ENCODE measurements at places on chromosomes 7 and 10. TPM values are rescaled to one million over a fixed set of nuclear protein-coding genes. Genes with fewer than 3 reads are reported as not detected.

The PRRT4 gene
- 0.73 TPM for polyA plus RNA-seq

The RPEL1 gene
- polyA plus RNA-seq = not detected

The UNC5B gene
- polyA plus RNA-seq = 12.2 TPM

The PLEKHS1 gene
- 0.05 TPM for polyA plus RNA-seq

The ZNF736 gene
- 3.5 TPM for polyA plus RNA-seq

The PCLO gene
- polyA plus RNA-seq = 1.5 TPM

The ACTL6B gene
- not detected for polyA plus RNA-seq

The TMEM140 gene
- polyA plus RNA-seq = 1.9 TPM

The FGL2 gene
- 3.4 TPM for polyA plus RNA-seq

The CH25H gene
- polyA plus RNA-seq = 9.0 TPM

The CAMK2B gene
- polyA plus RNA-seq = 0.33 TPM

The C7orf33 gene
- not detected for polyA plus RNA-seq

The FAM25C gene
- not detected for polyA plus RNA-seq

The OR2A12 gene
- not detected for polyA plus RNA-seq

The HYAL4 gene
- polyA plus RNA-seq = not detected

The EGFR gene
- polyA plus RNA-seq = 12.8 TPM

The PNLIPRP3 gene
- 2.6 TPM for polyA plus RNA-seq

The VSTM4 gene
- polyA plus RNA-seq = 1.2 TPM

The ATOH7 gene
- polyA plus RNA-seq = 0.02 TPM

The CALHM1 gene
- polyA plus RNA-seq = not detected

The CCDC172 gene
- not detected for polyA plus RNA-seq

The UNCX gene
- not detected for polyA plus RNA-seq

The NOM1 gene
- 7.0 TPM for polyA plus RNA-seq

The IGFBP3 gene
- 19.8 TPM for polyA plus RNA-seq

The LRRTM3 gene
- not detected for polyA plus RNA-seq

The ICA1 gene
- 11.3 TPM for polyA plus RNA-seq

The TACC2 gene
- polyA plus RNA-seq = 51.8 TPM

The HMX2 gene
- polyA plus RNA-seq = 0.08 TPM

The PDZD7 gene
- polyA plus RNA-seq = 0.11 TPM

The SEMA3D gene
- 0.08 TPM for polyA plus RNA-seq

The ELMO1 gene
- polyA plus RNA-seq = 2.9 TPM

The EXOC4 gene
- 11.1 TPM for polyA plus RNA-seq

The MTPN gene
- 54.8 TPM for polyA plus RNA-seq

The CREB3L2 gene
- polyA plus RNA-seq = 4.9 TPM

The ZNF503 gene
- polyA plus RNA-seq = 19.4 TPM

The VWDE gene
- polyA plus RNA-seq = 0.20 TPM

The SLC29A4 gene
- 0.72 TPM for polyA plus RNA-seq

The PDK4 gene
- polyA plus RNA-seq = 31.7 TPM

The PDCD11 gene
- polyA plus RNA-seq = 15.5 TPM

The SERPINE1 gene
- polyA plus RNA-seq = 0.88 TPM

The HKDC1 gene
- 0.12 TPM for polyA plus RNA-seq

The TMEM120A gene
- 51.0 TPM for polyA plus RNA-seq

The CCDC146 gene
- polyA plus RNA-seq = 11.9 TPM

The EVX1 gene
- not detected for polyA plus RNA-seq

The DLD gene
- polyA plus RNA-seq = 74.6 TPM

The MPP7 gene
- 19.7 TPM for polyA plus RNA-seq

The FFAR4 gene
- polyA plus RNA-seq = 0.08 TPM

The DRGX gene
- not detected for polyA plus RNA-seq

The PTF1A gene
- polyA plus RNA-seq = not detected
